ENCODE measurements at places on chromosomes 7 and 10. TPM values are rescaled to one million over a fixed set of nuclear protein-coding genes. Genes with fewer than 3 reads are reported as not detected.
A peak's percentile ranks its signal among the peaks of the same experiment; 100 is the strongest.

DNA sequence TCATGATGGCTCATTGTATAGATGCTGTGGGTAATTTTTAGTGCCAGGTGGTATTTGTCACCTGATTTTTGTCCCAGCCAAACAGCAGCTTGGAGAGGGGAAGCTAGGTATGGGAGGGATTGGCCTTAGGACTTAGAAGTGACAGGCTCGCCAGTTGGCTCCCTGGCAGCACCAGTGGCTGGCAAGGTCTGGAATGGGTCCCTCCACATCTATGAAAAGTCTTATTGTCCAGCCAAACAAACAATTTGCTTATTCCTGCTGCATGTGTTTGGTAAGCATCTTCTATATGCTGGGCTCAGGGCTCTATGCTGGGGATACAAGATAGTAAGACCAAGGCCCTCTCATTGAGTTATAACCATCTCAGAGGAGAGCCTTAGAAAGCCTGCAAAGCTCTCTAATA, 42.5 kb downstream of the SORCS3 start:
- DNase-seq: no peak

DNA sequence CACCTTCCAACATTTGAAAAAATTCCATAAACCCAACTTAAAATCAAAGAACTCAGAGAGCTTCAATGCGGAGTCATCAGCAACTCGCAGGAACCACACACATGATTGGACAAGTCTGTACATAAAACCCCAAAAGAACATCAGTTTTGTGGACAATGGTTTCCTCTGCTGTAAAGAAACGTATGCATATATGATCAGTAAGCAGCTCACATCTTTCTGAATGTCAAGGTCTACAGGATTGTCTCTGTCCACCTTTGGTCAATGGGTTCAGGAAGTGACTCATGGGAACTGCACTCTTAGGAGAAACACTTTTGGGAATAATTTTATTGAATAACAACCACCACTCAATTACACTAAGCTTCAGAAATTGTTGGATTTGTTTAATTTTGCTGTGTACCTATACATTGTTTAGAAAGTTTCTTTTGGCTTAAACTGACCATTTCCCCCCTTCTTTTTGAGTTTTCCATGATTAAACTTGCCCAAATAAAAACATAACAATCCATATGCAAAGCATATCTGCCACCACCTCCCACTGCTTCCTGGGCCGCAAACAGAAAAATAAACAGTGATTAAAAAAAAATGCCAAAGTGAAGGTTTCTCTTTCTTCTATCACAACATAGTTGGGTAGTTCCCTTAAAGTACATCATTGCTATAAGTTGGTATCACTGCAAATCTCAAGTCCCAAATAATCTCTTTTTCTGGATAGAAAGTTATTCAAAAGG, 27.3 kb upstream of the AFAP1L2 start:
- DNase-seq: peak; percentile 26

DNA sequence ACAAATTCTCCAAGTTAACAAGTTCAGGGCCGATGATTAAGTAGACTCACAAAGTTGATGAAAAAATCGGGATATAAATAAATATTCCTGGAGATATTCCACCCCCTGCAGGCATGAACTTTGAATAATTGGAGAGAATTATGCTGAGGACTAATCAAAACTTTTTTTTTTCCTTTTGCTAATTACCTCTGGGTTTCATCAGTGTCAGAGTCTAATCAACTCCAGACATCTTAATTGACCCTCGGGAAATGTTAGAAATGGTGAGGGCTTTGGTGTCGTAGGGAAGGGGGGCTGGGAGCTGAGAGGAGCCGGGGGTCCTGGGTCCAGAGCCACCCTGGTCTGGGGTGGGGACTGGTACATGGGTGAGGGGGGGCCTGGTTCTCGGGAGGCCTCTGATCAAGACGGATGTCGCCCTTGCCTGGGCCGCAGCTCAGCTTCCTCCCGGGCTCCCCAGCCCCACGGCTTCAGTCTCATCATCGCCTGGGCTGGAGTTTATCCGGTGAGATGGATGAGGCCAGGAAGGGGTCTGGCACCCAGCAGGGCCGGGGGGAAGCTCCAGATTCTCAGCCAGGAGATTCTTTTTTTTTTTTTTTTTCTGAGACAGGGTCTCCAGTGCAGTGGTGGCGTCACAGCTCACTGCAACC, 30.4 kb upstream of the ELFN1 start:
- DNase-seq: no peak

- no peak for DNase-seq
Observed at GRCh38 chr10:88288320-88289059, 294.6 kb downstream of the RNLS start.

DNA sequence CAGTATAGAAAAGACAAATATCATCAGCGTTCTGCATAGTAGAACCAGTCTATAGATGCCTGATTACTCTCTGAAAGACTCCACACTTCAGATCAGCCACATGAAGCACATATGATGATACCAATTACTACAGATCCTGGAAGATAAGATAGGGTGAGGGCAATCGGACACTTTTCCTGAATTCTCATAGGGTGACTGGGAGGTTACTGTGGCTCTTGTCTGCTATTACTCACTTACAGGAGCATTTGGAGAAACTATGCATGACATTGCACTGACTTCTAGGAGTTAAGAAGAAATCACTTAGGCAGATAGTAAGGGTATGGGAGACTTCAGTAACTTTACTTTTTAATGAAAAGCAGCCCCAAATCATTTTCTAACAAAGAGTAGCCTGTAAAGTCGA, 1140.9 kb downstream of the XPNPEP1 start:
- DNase-seq: no peak

CLDN4 gene
- not detected for total RNA-seq

ANKRD16 gene
- total RNA-seq: 3.5 TPM

Measured in SJSA1 (cell line).